ENCODE measurements at places on chromosomes 3 and 15. TPM values are rescaled to one million over a fixed set of nuclear protein-coding genes. Genes with fewer than 3 reads are reported as not detected.

TMEM266 gene
- 2.5 TPM for total RNA-seq

ZCWPW2 gene
- 0.96 TPM for total RNA-seq

TMEM108 gene
- total RNA-seq = 15.4 TPM

- no peaks in the 10 kb centered on the region for H3K27me3 ChIP-seq
- H3K4me1 ChIP-seq = peaks cover 13% of the 10 kb centered on the region
- no peak overlapping the region for H3K4me3 ChIP-seq
- H3K36me3 ChIP-seq = no peaks in the 10 kb centered on the region
- DNase-seq = no peak
Observed at GRCh38 chr3:29416514-29416913, 135.6 kb downstream of the RBMS3 start.

DNA sequence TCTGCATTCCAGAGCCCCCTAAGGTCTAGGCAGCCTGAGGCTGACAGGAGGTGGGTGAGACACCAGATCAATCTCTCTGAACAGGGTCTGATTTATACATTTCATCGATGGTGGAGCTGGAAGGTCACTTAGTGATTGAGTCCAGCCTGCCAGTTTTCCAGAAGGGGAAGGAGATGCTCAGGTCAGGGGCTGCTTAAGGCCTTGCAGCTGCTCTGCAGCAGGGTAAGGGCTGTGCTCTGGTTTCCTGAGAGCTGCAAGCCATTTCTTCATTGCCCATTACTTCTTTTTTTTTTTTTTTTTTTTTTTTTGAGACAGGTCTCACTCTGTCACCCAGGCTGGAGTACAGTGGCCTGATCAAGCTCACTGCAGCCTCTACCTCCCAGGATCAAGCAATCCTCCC, 10.7 kb downstream of the TADA3 start:
- H3K27ac ChIP-seq = no peak overlapping the region
- H3K4me1 ChIP-seq = peaks cover 21% of the 10 kb centered on the region
- no peaks in the 10 kb centered on the region for H3K27me3 ChIP-seq

DNA sequence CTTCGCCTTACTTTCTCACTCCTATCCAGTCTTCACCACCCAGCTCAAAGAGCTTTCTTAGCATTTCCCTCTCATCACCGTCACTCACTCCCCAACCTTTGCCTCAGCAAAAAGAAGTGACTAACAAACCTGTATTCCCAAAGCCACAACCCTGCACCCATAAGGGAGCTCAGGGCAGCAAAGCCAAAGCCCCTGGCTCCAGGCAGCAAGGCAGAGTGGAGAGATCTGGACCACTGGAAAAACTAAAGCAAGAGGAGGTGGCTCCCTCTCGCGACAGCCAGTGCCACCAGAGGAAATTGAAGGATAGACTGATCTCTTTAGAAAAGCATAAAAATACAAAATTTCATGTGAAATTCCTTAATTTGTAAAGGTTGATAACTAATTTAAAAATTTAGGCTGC, 25.1 kb upstream of the CDCP1 start:
- peaks cover 9% of the 10 kb centered on the region for H3K4me1 ChIP-seq
- DNase-seq = no peak
- no peak overlapping the region for H3K27ac ChIP-seq
- H3K36me3 ChIP-seq = no peaks in the 10 kb centered on the region
- no peaks in the 10 kb centered on the region for H3K27me3 ChIP-seq

DNA sequence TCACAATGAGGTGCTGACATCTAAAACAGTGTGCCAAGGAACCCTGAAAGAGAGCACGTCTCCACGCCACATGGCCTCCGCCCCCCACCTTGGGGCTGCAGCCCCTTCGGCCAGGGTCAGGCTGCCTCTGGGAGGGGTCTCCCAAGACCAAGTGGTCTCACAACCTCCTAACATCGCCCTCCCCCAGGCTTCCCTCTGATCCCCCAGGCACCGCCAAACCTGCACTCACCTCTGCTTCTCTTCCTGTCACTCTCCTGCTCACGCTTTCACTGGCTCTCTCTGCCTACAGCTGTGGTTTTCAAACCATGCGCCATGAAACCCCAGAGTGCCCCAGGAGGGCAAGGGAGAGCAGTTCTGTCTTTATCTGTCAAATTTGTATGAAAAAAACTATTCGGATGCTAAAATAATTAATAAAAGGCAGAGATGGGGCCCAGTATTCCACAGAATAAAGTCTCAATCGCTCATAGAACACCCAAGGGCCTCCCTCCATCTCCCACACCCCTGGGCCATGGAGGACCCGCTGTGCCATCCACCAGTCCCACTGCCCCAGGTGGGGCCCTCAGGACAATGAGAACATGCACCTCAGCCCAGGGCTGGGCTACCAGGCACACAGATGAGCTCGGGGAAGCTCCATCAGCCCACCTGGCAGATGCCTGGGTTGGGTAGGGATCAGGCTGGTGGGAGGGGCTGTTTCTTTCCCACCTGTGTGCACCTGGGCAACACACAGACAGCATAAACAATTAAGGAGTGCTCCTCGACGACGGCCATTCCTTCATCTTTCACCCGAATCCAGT, 21.5 kb downstream of the CYFIP1 start:
- H3K4me3 ChIP-seq = no peak overlapping the region
- no peaks in the 10 kb centered on the region for H3K27me3 ChIP-seq
- H3K36me3 ChIP-seq = no peaks in the 10 kb centered on the region
- H3K27ac ChIP-seq = no peak overlapping the region
- H3K4me1 ChIP-seq = peaks cover 76% of the 10 kb centered on the region
- no peak for DNase-seq

- no peak overlapping the region for H3K27ac ChIP-seq
- no peaks in the 10 kb centered on the region for H3K36me3 ChIP-seq
- DNase-seq = no peak
- H3K27me3 ChIP-seq = no peaks in the 10 kb centered on the region
Observed at GRCh38 chr3:183375337-183375736, 53.1 kb downstream of the MCF2L2 start.

- DNase-seq = no peak
- no peak overlapping the region for H3K4me3 ChIP-seq
- no peak overlapping the region for H3K27ac ChIP-seq
- H3K36me3 ChIP-seq = no peaks in the 10 kb centered on the region
- no peaks in the 10 kb centered on the region for H3K27me3 ChIP-seq
Observed at GRCh38 chr3:148366743-148367410, 330.8 kb upstream of the AGTR1 start.

DNA sequence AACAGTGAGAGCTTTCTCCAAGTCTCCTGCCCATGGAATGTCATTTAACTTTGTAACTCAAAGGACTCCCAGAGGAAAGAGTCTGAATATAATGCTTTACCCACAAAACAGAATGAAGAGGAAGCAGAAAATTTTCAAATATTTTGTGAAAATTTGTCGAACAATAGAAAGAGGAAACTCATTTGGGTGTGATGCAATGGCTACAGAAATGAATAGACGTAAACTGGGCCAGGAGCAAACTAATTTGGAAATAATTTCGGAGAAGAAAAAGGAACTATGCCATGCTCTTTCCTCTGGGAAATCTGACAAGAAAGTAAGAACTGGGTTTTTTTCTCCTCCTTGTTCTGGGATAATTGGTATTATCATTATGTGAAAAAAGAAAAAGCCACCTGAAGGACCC, 11.2 kb upstream of the SUMF1 start:
- H3K27me3 ChIP-seq = no peaks in the 10 kb centered on the region
- no peaks in the 10 kb centered on the region for H3K36me3 ChIP-seq
- no peak for DNase-seq
- H3K27ac ChIP-seq = no peak overlapping the region
- H3K4me3 ChIP-seq = no peak overlapping the region
- H3K4me1 ChIP-seq = no peaks in the 10 kb centered on the region

All from upper lobe of right lung (tissue), 1 donor.